GM23338 (cell line): ENCODE measurements at places on chromosomes 11 and 22. TPM values are rescaled to one million over a fixed set of nuclear protein-coding genes. Genes with fewer than 3 reads are reported as not detected.
A peak's percentile ranks its signal among the peaks of the same experiment; 100 is the strongest.

- no peak overlapping the region for H3K4me3 ChIP-seq
- no peaks in the 10 kb centered on the region for H3K36me3 ChIP-seq
- no peak for DNase-seq
- H3K27me3 ChIP-seq, result no peaks in the 10 kb centered on the region
- no peaks in the 10 kb centered on the region for H3K4me1 ChIP-seq
- no peak overlapping the region for H3K27ac ChIP-seq
Observed at GRCh38 chr11:115298300-115299012, 205.8 kb downstream of the CADM1 start.

The PGGHG gene
- 18.1 and 24.9 TPM in 2 replicates for polyA plus RNA-seq

The OR2AT4 gene
- not detected in 2 replicates for polyA plus RNA-seq

GRCh38 chr11:97516688-97517087 is 1126.9 kb downstream of the JRKL start:
- no peaks in the 10 kb centered on the region for H3K4me1 ChIP-seq
- H3K36me3 ChIP-seq, result no peaks in the 10 kb centered on the region
- no peak overlapping the region for H3K4me3 ChIP-seq
- H3K27ac ChIP-seq, result no peak overlapping the region
- no peaks in the 10 kb centered on the region for H3K27me3 ChIP-seq

GRCh38 chr22:31340765-31341247 is 5.3 kb downstream of the PATZ1 start:
- H3K27me3 ChIP-seq, result no peaks in the 10 kb centered on the region
- H3K27ac ChIP-seq, result no peak overlapping the region
- peaks cover 13% of the 10 kb centered on the region for H3K36me3 ChIP-seq
- H3K4me1 ChIP-seq, result peaks cover 28% of the 10 kb centered on the region
- no peak for DNase-seq

GRCh38 chr11:117632306-117632705 is 164.7 kb downstream of the DSCAML1 start:
- no peaks in the 10 kb centered on the region for H3K4me1 ChIP-seq
- no peak for DNase-seq
- H3K27me3 ChIP-seq, result no peaks in the 10 kb centered on the region

The ISX gene
- polyA plus RNA-seq, result not detected in 2 replicates

The NXPE1 gene
- not detected in 2 replicates for polyA plus RNA-seq

GRCh38 chr11:105903113-105903512 is 118.9 kb downstream of the MSANTD4 start:
- no peaks in the 10 kb centered on the region for H3K4me1 ChIP-seq
- DNase-seq, result no peak
- H3K27me3 ChIP-seq, result no peaks in the 10 kb centered on the region
- no peak overlapping the region for H3K27ac ChIP-seq
- no peak overlapping the region for H3K4me3 ChIP-seq
- no peaks in the 10 kb centered on the region for H3K36me3 ChIP-seq

DNA sequence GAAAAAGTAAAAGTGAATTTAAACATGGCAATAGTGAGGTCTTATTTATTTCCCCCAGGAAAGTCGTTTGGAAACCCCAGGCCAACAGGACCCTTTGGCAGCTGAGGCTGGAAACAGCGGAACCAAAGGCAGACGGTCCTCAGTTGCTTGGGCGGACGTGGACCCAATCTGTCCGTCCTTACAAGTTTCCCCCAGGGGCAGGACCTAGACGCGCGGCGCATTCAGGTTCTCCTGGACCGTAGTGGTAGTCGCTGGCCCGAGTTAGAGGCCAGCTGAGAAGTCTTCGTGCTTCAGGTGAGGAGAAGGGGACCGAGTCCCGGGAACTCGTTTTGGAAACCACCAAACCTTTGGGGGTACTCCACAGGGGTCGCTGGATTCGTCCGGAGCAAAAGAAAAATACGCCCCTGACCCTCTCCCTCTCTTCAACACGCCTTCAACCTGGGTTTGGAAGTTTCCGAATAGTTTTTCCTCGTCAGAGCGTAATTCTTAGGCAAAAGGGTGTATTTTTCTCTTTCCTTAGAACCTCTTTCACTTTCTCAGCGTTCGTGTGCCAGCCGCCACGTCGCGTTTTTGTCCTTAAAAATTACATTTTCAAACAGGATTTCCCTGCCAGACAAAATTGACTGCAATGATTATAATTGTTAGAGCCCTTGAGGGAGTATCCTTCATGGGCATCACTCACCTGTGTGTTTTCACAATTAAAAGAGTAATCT is 2.1 kb downstream of the METTL15 start:
- peak; percentile 84 for DNase-seq
- H3K4me1 ChIP-seq, result peaks cover 5% of the 10 kb centered on the region
- H3K36me3 ChIP-seq, result no peaks in the 10 kb centered on the region
- peak overlapping the region; percentile 64; the same call in 1 of the 2 replicates for H3K27ac ChIP-seq

The DCHS1 gene
- polyA plus RNA-seq, result 1.9 and 2.3 TPM in 2 replicates

DNA sequence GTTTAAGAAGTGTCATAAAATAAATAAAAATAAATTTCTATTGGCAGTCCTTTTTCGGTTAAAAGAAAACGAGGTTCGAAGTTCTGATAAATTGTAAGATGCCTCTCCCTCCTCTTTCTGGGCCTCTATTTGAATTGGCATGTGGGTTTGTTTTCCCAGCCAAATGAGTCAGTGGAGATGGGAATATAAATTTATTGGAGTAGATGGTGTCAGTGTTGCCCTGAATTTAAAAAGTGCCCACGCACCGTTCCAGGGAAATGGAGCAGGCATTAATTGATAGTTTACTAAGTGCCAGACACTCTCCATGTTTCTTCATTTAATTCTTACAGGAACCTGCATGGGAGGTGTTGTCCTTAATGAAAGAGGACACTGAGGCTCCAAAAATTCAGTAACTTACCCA is 119.2 kb downstream of the FEZ1 start:
- no peak overlapping the region for H3K27ac ChIP-seq
- no peak overlapping the region for H3K4me3 ChIP-seq
- peaks cover 14% of the 10 kb centered on the region for H3K4me1 ChIP-seq
- H3K27me3 ChIP-seq, result no peaks in the 10 kb centered on the region

The RAPSN gene
- polyA plus RNA-seq, result 0.23 and 0.59 TPM in 2 replicates

The TLCD5 gene
- polyA plus RNA-seq, result 4.9 and 5.2 TPM in 2 replicates

The CRACR2B gene
- polyA plus RNA-seq, result 55.9 and 59.4 TPM in 2 replicates

The RASL10A gene
- 0.99 and 1.6 TPM in 2 replicates for polyA plus RNA-seq

The PDE2A gene
- 4.1 and 4.3 TPM in 2 replicates for polyA plus RNA-seq
